Progenitor cell of endocrine pancreas (in vitro differentiated cells): ENCODE measurements at places on chromosomes 3 and 15.
A peak's percentile ranks its signal among the peaks of the same experiment; 100 is the strongest.

DNA sequence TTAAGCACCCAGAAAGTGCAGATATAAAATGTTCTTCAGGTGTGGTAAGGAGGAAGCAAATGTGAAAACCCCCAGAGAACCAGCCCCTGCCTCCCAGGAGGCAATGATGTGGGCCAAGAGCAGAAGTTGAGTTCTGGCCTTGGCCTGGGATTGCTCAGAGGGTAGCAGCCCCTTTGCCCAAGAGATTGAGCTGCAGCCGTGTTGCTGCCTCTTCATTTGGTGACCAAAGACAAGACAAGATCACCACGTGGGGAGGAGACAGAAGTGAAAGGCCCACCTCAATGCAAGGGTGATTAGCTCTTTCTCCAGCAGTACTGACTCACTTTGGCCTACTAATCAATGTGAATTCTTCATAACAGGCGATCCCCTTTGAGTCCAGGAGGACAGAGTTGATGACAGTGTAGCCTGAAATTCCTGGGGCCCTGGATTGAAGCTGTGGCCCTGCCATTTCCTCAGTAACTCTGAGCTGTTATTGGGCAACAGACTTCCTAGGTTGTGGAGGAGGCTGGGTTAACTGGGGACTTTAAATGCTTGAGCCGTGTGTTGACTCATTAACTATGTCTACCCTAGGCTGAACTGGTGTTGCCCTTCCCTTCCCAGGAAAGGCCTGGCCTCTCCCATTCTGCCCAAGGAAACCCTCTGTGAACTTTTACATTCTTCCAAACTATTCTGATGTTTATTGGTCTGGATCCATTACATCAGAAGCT is 86.5 kb downstream of the ST6GAL1 start:
- DNase-seq: no peak

GRCh38 chr3:176785171-176785570 is 412.1 kb downstream of the TBL1XR1 start:
- no peak for DNase-seq

DNA sequence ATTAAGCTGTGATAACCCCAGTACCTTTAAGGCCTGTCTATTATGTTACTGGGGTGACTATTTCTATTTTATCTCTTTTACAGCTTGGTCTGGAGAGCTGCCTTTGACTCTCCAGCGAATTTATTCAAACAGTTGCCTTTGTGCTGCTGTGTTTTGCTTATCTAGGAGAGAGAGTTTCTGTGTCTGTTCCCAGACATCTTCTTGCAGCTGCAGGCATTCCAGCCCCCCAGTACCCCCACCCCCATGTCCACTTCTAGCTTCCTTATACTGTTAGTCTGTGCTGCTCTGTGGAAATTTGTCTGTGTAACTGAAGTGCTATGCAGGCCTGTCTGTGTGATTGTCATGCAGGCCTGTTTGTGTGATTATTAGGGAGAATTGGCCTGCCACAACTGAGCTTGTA is 713.7 kb upstream of the SEMA6D start:
- DNase-seq: no peak

DNA sequence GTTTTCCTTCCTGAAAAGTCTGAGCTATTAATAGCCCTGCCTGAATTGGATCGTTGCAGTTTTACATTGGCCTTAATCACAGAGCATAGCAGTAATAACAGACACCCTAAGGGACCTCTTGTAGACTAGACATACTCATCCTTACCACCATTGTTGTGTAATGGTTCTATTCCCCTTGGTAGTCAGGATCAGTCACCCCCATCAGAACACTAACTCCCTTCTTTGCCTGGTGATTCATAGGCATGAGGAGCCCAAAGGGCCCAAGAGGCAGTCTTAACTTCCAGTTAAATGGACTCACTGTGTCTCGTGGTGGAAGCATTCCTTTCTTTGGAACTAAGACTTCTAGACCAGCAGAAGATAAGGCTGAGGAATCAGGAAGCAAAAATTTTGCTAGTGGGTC is 20.2 kb downstream of the CGGBP1 start:
- no peak for DNase-seq

GRCh38 chr15:92930776-92931175 is 30.7 kb downstream of the CHD2 start:
- DNase-seq: no peak

- DNase-seq: no peak
These were observed 18.4 kb upstream of the TIPARP start for GRCh38 chr3:156655819-156656550.

- no peak for DNase-seq
These were observed 66.6 kb downstream of the SLC12A8 start for GRCh38 chr3:125145751-125146475.

DNA sequence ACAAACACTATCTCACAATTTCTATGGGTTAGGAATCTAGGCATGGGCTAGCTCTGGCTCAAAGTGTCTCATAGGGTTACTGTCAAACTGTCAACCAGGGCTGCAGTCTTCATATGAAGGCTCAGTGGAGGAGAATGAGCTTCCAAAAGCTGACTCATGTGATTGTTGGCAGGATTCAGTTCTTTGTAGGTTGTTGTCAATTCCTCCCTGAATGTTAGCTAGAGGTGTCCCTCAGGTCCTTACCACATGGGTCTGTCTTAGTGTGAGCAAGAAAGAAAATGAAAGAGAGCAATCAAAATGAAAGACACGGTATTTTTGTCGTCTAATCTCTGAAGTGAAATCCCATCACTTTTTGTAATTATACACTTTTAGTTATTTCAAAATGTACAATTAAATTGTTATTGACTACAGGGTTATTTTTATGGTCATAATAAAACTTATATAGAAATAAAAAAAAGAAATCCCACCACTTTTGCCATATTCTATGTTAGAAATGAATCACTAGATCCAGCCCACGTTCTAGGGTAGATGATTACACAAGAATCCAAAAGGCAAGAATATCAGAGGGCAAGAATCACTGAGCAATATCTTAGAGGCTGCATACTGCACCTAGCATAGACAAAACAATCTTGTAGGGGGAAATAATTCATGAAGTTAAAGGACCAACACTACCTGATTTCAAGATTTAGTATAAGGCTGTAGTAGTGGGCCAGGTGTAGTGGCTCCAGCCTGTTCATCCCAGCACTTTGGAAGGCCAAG is 8.4 kb downstream of the ACSBG1 start:
- no peak for DNase-seq

DNA sequence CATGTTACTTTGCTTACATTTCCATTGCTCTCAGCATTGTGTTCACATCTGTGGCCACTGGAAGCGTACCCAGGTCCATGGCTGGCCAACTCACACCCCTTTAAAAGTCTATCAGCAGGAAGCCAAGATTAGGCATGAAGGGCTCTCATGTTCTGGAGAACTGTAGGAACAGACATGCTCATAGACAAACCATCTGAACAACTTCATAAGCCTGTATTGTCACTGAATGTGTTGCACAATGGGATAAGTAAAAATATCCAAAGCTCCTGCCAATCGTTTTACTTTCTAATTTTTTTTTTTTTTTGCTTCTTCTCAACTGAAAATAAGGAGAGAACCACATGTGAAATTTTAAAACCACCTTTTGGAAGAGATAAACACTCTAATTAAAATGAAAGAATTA is 6.4 kb downstream of the RPLP1 start:
- DNase-seq: no peak

DNA sequence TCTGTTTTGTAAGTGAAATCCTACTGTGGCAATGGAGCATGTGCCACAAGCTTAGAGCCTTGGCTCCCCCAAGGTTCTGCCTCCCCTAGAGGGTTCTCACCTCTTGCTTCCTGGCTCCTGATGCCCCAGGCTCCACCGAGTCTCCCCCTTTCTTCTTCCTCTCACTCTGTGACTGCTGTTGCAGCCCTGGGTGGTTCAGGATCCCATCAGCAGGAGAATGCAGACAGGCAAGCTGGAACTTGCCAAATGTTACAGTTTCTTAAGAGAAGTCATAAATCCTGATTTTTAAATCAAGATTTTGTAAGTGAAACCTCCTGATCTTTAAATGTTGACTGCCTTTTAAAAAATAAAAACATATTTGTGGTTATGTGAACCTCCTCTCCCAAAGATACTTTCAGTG is 133.9 kb downstream of the CCNL1 start:
- no peak for DNase-seq

DNA sequence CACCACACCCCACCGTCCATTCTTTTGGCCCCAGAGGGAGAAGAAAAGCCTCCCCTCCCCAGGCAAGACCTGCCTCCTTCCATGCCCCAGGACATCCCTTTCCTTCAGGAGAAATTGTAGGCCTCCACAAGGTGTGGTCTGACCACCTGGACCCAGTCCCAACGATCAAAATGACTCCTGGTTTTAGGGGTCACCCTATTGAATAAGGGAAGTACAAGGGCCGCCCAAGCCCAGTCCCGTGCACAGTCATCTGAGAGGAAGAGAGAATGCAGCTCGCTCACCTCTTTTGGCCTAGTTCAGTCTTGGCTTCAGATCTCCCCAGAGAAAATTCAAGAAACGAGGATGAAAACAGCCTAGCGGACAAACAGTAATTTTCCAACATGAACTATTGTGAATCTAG is 249.1 kb downstream of the UACA start:
- DNase-seq: no peak

GRCh38 chr3:190286014-190286413 is 36.2 kb downstream of the CLDN1 start:
- DNase-seq: no peak

GRCh38 chr15:82146576-82146975 is 100.8 kb upstream of the MEX3B start:
- no peak for DNase-seq

DNA sequence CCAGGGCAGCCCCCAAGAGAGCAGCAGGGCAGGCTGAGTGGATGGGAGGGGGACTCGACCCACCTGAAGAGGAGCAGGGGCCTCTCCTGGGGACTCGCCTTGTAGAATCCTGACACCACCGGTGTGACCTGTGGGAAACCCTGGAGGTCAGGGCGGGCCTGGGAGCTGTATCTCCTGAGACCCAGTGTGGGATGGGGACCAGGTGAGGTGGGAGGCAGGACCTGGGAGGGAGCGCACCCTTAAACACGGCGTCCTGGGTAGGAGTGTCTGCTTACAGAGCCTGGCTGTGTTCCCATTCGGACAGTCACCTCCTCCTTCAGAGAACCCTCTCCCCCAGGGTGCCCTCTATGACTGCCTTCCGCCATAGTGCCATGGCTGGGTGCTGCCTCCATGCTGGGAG is 27.1 kb downstream of the C15orf39 start:
- no peak for DNase-seq

DNA sequence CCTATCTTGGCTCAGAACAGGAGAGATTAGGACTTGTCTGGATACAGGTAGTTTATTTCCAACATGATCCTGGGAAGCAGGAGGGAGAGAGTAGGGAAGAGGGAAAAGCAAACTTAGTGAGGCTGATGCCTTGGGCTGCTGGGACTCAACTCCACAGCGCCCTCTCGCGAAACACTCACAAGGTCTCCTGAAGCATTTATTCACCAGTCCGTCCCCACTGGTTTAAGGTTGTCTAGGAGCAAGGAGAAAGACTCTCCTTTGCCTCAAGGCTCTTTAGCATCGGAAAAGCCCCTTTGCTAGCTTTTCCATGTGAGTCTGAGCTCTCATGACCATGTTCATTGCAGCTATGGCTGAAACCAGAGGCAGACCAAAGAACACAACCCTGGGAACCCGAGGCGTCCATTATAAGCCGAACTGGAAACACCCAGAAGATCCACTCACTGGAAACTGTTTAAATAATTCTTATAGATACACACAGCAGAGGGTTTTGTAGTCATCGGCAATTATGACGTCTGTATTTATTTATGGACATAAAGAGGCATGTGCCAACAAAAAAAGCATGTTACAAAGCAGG is 244.5 kb downstream of the CD47 start:
- peak; percentile 62 for DNase-seq

GRCh38 chr3:46533091-46533490 is 33.0 kb downstream of the LRRC2 start:
- no peak for DNase-seq

- no peak for DNase-seq
These were observed 24.2 kb downstream of the SRGAP3 start for GRCh38 chr3:9225268-9225667.

DNA sequence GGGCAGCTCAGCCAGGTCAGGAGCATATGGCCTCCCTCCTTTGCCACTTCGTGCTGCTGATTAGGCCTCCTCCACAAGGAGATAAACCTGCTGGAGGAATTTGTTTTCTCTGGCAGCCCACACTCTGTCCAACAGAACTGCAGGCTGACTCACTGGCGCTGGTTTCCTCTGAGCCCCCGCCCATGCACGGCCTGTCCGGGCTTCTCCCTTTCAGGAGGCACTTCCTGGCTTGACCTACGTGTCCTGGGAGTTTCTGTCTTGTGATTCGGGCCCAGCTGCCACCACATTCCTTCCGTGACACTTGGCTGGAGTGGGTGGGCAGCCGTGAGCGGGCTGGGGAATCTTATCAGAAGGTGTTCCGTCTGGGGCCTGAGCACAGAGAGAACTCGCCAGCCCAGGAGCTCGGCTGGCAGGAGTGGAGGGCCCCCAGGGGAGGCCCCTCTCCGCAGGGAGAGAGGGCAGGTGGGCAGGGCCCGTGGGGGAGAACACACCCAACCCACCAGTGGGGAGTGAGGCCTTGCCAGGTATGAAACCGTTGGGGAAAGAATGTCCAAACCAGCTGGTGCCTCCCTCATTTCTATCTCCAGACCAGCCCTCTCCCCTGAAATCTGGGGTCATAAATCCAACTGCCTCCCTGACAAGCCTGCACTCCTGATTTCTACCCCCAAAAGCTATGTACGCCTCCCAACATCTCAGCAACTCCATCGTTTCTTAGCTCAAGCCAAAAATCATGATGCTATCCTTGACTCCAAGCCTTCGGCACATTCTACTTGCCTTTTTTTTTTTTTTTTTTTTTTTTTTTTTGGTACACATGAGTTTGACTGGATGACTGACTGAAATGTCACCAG is 110.6 kb upstream of the MEF2A start:
- no peak for DNase-seq

DNA sequence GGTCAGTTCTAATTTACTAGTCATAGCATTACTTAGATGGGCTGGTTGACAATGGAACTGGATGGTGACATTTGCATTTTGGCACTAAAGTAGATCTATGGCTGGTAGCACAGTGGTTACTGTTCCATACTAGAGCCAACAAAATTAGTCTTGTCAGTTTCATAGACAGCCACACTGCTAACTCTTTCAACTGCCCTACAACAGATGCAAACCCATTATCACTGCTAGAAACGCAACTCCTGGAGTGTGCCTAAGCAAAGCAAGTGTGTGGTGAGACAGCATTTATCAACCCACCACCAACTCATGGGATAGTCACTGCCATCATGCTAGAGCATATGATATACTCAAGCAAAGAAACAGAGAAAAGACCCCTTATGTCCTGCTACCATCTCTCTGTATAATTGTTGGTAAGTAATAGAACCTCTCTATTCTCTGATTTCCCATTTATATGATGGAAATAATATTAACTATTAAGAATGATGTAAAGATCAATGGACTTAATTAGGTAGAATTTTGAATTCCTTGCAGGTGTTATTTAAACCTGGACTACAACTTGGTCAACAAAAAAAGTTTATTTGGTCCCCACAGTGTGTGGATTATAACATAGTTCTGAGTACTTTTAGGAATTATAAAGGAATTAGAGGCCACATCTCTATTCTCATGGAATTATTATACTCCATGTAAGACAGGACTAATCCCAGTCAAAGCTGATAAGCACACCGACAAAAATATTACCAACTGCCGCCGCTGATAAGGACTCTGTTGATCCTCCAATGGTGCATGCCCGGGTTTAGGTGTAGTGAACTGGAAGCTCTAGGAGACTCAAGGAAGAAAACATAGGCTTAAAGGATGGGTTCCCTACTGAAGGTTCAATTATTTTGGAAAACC is 19.9 kb upstream of the ABHD5 start:
- no peak for DNase-seq
